ENCODE measurements at places on chromosomes 2 and 18.

GRCh38 chr2:72137498-72138010, 10.1 kb downstream of the CYP26B1 start:
- DNase-seq: peak; percentile 58

- no peak for DNase-seq
Measured at GRCh38 chr2:11807156-11808015, 61.0 kb downstream of the LPIN1 start.

- no peak for DNase-seq
Measured at GRCh38 chr2:64461271-64462058, 7.5 kb downstream of the LGALSL start.

DNA sequence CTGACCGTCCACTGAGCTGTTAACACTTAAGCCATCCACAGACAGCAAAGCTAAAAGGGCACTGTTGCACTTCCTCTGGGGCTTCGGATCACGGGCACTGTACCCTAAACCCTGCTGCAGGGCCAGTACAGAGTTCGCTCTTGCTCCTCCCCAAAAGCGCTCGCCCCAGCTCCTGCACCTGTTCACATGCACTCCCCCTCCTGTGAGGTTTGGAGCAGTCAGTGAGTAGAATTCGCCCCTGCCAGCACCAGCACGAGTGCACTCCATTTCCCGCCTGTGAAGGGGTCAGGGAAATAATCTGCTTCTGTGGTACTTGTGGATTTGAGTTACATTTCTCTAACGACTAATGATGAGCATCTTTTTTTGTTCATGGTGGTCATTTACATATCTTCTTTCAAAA, 158.8 kb downstream of the PTPRM start:
- DNase-seq: no peak

GRCh38 chr18:62710417-62710816, 4.9 kb upstream of the PHLPP1 start:
- no peak for DNase-seq

DNA sequence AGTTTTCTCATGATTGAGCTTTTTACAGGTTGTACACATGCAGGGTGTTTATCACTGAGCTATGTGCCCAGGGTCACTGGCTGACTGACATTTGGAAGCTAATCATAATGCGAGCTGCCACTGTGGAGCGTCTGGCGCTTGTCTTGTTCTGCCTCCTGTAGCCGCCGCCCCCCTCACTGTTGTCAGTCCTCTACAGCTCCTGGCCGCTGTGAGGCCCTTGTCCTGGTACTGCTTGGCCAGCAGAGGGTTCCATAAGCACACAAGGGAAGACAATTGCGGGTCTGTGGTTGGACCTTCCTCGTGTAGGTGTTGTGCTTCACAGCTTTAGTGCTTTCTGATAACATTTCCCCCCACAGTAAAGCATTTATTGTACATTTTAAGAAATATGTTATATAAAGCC, 105.6 kb upstream of the LDLRAD4 start:
- DNase-seq: peak; percentile 55

- DNase-seq: no peak
Measured at GRCh38 chr2:18614041-18614440, 24.7 kb upstream of the NT5C1B start.

DNA sequence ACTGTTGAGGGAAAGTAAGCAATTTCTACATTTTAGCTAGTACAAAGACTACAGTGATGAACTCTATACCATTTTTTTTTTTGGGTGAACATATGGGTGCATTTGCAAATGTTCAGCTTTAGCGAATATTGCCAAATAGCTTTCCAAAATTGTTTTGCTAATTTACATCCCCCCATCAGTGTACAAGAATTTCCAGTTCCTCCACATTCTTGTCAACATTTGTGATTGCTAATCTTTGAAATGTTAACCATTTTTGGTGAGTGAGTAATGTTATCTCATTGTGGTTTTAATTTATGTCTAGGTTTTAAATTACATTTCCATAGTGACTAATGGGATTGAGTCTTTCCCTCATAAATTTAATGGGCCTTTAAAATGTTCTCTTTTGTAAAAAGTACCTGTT, 16.4 kb upstream of the CNRIP1 start:
- no peak for DNase-seq

DNA sequence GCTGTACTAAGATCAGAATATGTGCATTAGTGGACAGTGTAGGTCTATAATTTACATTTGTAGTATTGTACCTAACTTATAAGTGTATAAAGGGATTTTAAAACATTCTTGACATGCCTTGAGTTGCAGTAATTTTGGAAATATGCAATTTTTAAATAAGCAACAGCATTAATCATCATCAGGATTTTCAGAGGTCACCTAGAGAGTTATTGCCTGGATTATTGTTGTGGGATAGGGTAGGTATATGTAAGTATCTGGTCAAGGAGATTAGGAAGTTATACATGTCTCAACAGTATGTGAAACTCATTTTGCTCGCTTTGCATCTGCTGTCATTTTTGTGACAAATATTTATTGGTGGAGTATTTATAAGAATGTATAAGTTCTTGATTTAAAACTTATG, 184.2 kb downstream of the WDR7 start:
- DNase-seq: no peak

GRCh38 chr18:58194028-58194427, 150.0 kb downstream of the NEDD4L start:
- peak; percentile 58 for DNase-seq

DNA sequence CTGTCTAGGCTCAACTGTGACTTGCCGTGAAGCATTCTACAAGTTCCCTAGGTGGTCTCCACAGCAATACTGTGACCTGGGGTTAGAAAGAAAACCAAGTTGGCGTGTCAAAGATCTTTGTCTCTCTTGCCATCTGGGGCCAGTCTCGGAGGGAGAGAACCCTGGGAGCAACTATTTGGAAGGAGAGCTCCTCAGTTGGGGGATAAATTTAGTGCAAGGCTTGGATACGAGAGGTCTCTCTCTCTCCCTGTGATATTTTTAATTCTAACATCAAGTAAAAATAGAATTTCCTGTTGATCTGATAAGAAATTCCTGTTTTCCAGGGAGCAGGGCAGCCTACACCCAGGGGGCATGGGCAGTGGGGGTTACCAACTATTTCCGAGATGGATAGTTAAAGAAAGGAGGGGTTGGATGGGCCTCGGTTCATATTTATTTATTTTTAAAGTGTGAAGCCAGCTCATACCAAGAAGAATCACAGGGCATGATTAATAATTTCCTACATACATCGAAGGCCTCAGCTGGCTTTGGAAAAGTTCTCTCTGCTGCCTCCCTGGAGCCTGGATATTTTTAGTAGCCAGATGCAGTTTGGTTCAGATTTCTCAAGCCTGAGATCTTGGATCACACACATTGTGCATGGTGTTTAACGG, 62.8 kb downstream of the EHD3 start:
- no peak for DNase-seq

All from right hindlimb (tissue), 1 donor.